ENCODE measurements at places on chromosomes 3 and 15. TPM values are rescaled to one million over a fixed set of nuclear protein-coding genes. Genes with fewer than 3 reads are reported as not detected.

Gene LRIG1
- total RNA-seq: 50.1 TPM

Gene IL20RB
- 0.12 TPM for total RNA-seq

Gene GOLGA8N
- total RNA-seq: 16.7 TPM

Gene GABRB3
- total RNA-seq: 8.3 TPM

Gene TEX9
- total RNA-seq: 22.9 TPM

Gene DLEC1
- 2.4 TPM for total RNA-seq

All from metanephros (tissue), 2 donors.